Fibroblast of skin of scalp (primary cell): ENCODE measurements at places on chromosomes 5 and 9.

- no peak for DNase-seq
Measured at GRCh38 chr9:4939118-4939561, 45.9 kb upstream of the JAK2 start.

GRCh38 chr9:1837453-1838084 lies 177.6 kb upstream of the SMARCA2 start:
- peak; percentile 47 for DNase-seq

GRCh38 chr9:109440117-109440515 lies 58.0 kb downstream of the PTPN3 start:
- DNase-seq = no peak

DNA sequence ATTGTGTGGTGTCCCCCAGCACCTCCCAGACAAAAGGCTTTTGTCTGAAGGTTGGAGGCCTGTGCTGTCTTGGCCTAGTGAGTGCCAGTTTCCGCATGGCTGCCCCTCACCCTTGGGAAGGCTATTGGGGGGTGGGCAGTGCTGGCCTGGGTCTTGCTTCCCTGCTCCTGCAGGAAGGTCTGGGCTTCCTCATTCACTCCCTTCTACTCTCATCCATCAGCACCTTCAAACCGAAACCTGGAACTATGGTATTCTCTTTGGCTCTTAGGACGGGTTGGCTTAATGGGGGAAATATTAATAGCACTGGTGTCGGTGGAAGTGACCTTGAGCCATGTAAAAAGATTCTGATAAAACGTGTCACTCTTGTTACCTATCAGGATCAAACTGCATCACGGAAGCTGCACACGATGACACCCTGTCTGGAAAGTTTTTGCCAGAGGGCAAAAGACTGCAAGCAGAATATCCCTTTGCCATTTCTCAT lies 34.0 kb upstream of the GLRX start:
- no peak for DNase-seq

- DNase-seq = peak; percentile 79
Measured at GRCh38 chr5:52580921-52581320, 206.8 kb upstream of the ITGA1 start.

DNA sequence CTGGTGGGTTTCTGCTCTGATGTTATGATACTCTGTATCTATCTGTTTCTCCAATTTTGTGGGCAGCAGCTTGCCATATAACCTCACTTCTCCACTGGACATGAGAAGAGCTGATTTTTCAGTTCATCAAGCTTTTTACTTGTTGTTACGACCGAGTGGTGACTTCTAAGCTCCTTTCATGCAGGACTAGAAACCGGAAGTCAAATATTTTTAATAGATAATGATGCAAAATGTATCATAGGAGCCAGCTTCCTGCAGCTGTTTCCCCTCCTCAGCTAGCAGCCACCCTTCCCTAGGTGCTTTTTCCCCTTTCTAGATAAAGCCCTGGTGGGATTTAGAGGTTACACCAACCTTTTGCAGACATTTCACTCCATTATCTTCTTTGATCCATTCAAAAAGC lies 17.0 kb upstream of the ADAM19 start:
- DNase-seq = no peak
